Fibroblast of skin of left biceps (primary cell): ENCODE measurements at places on chromosomes 3 and 15.
A peak's percentile ranks its signal among the peaks of the same experiment; 100 is the strongest.

- DNase-seq, result no peak
These were observed 104.3 kb downstream of the OXNAD1 start for GRCh38 chr3:16369276-16369675.

GRCh38 chr15:83064859-83065258 lies 2.2 kb downstream of the BTBD1 start:
- no peak for DNase-seq

GRCh38 chr3:111035902-111036301 lies 35.7 kb upstream of the NECTIN3 start:
- DNase-seq, result no peak

DNA sequence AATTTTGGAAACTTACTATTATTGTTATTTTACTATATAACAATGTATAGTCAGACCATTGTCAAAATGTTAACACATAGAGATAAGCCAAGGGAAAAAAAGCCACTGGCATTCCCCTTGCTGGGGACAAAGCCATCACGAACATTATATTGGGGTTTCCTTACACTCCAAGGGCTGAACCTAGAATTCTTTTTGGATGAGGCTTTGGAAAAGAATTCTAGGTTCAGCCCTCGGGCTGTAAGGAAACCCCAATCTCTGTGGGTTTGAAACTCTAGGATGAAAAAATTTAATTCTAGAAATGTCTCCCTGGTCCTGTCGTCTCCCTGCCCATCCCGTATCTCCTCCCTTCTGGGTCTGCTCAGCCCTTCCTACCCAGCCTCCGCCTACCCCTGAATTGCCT lies 67.0 kb upstream of the SMAD6 start:
- no peak for DNase-seq

DNA sequence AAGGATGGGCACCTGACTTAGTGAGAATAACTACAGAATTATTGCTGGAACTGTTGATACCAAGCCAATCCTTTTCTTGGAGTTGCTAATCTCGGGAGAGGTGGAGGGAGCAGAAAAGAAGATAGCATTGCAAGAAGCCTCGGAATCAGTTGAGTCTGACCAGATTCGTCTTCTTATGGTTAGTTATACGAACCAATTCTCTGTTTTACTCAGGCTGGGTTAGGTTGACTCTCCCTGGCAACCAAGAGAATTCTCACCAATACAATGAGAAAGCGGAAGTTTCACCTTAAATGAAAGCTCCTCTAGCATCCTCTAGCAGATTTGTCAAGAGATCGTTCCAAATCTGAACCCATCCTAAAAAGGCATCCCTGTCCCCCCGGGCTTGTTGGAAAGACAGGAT lies 43.5 kb upstream of the UBE2E1 start:
- DNase-seq, result no peak

DNA sequence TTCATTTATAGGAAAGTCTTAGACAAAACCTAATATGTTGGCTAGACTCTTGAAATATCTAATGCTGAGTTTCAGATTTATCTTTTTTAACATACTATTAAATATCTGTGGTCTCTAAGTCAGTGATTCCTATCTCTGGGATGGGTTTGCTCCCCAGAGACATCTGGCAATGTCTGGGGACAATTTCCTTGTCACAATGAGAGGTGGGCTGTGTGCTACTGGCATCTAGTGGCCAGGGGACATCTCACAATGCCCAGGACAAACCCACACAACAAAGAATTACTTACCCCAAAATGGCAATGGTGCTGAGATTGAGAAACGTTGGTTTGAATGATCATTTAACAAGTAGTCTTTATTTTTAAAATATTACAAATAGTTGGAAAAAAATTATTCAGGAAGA lies 602.1 kb downstream of the MAGI1 start:
- no peak for DNase-seq

DNA sequence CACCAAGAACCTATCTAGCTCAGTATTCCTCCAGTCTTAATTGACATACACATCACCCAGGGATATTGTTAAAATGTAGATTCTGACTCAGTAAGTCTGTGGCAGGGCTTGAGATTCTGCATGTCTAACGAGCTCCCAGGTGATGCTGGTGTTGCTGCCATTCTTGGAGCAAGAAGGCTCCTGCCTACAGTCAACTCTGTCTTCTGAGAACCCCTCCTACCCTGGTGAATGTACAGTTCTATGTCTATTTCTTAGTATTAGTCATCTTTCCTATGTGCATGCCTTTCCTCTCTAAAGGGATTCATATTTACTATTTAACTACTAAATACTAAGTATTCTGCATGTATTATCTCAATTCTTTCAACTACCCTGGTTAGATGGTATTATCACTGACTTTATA lies 268.7 kb downstream of the EDEM1 start:
- DNase-seq, result no peak

DNA sequence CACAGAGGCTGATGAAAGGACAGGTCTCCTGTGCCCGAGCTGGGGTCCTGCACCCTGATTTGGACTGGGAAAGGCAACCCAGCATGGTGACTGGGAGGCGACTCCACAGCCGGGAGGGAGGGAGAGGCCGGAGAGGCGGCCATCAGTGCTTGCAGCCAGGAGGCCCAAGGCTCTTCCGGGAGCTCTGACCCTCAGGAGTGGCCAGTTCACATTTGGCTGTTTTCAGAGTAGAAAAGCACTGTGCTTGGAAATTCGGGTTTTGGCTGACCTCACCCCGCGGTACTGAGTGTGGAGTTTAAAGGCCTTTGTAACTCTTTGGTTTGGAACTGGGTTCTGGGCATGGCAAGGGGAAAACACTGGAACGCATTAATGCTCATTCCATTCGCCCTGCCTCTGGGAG lies 31.9 kb downstream of the SMAD6 start:
- DNase-seq, result no peak

- DNase-seq, result no peak
These were observed 471.5 kb upstream of the AGTR1 start for GRCh38 chr3:148226246-148226645.

DNA sequence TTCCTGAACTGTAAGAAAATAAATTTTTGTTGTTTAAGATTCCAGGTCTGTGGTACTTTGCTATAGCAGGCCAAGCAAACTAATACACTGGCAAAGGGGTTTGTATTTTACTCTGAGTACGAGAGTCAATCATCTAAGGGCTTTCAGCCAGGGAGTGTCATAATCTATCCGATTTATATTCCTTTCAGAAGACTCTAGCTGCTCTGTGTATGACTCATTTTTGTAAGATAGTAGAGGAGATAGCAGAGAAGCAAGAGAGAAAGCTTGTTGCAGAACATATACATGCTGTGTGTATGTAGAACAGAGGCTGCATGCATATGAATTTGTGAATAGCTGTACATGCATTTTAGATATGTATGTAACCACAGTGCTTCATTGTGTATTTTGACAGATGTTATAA lies 577.9 kb upstream of the EPHA6 start:
- DNase-seq, result no peak

- no peak for DNase-seq
These were observed 30.8 kb upstream of the EOMES start for GRCh38 chr3:27752926-27753325.

DNA sequence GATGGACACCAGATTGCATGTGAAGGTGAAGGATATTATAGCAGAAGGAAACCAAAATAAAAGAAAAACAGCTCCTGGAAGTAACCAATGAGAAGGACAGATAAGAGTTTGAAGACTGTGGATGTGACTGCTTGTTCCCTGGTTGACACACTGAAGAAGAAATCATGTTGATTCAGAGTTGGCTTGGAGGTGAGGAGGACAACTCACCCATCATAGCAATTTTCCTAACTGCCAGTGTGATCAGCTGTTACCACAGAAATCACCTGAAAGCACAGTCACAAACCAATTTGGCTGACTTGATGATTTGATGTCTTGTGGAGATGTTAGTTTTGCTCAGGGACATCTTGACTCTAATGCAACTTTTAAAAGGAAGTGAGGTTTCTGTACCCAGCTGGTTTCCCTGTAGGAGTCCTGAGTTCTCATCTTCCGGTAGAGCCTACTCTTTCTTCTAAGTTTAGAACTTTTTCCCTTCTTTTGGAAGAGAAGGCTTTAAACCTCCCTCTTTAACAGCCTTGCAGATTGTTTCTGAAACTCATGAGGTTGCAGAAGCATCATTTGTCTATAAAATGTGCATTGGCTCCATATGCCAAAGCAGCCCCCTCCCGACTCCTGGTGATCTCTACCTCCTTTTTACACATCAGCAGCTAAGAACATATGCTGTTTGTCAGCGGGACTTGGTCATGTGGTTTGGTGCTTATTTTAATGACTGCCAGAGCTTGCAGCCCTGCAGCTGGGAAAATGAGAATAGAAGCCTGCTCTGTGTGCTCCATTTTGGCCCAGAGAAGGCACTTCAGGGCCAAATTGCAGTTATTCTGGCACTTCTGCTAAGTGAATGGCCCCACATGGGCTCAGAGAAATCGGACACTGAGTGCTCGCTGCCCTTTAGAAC lies 10.3 kb downstream of the ATG7 start:
- no peak for DNase-seq

- DNase-seq, result no peak
These were observed 21.0 kb upstream of the ALDH1A2 start for GRCh38 chr15:58086491-58086890.

DNA sequence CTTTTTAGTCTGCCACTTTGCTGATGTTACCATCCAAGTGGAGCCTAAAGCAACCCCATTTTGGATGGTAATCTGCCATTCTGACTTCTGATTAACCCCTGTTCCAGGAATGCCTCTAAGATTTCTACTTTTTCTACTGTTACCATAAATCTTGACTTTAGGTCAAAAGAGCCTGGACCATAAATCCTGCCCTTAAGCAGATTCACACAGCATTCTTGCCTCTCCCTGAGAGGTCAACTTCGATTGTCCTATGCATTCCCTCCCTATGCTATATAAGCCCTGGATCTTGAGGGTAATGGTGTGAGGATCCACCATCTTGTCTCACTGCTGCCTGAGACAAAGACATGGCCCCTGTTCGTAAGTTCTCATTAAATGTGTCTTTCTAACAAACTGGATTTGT lies 177.3 kb downstream of the GABRB3 start:
- no peak for DNase-seq

- DNase-seq, result peak; percentile 98
These were observed 166.1 kb downstream of the SSR3 start for GRCh38 chr3:156388497-156389448.

- DNase-seq, result no peak
These were observed 15.7 kb downstream of the AQR start for GRCh38 chr15:34953851-34954250.

DNA sequence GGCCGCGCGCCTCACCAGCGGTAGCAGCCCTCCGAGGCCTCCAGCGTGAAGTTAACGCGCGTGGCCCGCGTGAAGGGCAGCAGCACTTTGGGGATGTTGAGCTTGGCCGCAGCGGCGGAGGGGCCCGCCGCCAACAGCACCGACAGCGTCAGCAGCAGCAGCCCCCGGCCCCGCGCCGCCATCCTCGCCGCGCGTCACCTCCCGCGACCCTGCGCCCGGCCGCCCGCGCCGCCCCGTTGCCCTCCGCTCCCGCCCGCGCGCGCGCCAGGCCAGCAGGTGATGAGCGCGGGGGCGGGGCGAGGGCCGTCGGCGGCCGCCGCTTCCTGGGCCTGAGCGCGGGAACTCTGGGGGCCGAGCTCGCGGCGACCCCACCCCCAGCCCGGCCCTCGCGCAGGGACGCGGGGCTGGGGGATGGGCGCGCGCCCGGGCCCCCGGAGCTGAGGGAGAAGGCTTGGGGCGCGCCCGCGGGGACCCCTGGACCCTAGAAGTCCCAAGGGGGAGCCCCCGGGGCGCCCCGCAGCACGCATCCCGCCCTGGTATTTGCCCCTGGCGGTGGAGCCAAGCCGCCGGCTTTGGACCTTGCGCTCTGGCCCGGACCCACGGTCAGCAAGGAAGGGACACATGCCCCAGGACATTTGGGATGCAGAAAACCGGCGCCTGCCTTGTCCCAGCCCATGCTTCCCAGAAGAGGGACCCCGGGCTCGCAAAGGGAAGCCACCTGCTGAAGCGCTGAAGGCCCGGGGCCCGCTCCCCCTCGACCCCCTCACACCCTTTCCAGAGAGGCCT lies at the start of gene NUP210:
Gene NUP210, minus strand, starts transcription at position 278 of the 786 bp plus-strand sequence. Its CDS starts 96 bp downstream, at position 182.
- DNase-seq, result no peak

GRCh38 chr3:19596408-19596807 lies 337.6 kb downstream of the EFHB start:
- DNase-seq, result no peak

DNA sequence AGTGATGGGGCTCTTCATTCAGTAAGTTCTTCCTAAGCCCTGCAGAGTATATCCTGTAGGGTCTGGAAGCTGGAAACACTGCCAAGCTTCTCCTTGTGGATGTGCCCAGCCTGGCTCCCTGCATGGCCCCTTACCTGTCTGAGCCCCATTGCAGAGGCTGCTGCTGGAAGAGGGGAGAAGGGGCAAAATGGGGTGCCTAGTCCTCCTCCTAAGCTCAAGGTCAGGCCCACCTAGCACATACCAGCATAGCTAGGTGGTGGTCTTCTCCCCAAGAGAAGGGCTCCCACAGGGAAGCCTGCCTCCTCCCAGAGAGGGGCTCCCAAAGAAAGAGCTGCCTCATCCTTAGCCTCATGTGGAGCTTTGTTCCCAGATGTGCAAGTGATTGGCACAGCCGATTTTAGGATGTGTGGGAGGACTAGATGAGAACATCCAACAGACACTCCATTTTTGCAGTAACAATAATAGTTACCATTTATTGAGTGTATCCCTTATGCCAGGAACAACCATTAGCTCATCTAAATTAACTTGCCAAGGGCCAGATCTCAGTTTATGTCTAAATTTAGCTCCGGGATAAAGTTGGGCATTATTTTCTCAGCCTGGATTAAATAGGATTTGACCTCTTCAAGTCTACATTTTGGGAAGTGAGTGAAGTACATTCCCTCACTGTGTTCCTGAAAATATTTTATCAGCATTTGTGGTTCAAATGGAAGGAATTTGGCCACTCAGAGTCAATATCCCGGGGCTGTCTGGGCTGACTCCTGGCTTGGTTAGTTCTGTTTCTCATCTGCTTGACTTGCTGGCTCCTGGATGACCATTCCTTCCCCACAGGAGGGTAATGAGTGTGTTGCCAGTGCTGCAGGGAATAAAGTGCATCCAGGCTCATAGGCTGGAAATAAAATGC lies 291.1 kb upstream of the ROPN1 start:
- no peak for DNase-seq

GRCh38 chr3:86887876-86888275 lies 103.1 kb downstream of the VGLL3 start:
- DNase-seq, result no peak

DNA sequence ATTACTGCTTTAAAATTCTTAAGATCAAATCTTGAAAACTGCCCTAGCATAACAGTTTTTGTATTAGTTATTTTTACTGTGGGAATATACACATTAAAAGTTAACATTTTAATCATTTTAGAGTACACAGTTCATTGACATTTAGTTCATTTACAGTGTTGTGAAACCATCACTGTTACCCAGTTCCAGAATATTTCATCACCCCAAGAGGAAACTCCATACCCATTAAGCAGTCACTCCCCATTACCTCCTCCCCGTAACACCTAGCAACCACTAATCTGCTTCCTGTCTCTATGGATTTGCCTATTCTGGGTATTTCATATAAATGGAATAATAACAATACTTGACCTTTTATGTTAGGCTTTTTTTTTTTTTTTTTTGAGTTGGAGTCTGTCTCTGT lies 164.1 kb upstream of the LRRFIP2 start:
- DNase-seq, result no peak

- no peak for DNase-seq
These were observed 267.3 kb downstream of the UACA start for GRCh38 chr15:70495991-70496599.

GRCh38 chr3:184559336-184559735 lies 2.2 kb upstream of the EPHB3 start:
- no peak for DNase-seq

GRCh38 chr3:171825222-171825828 lies 15.0 kb upstream of the PLD1 start:
- no peak for DNase-seq

GRCh38 chr3:128329491-128330213 lies 137.0 kb downstream of the DNAJB8 start:
- DNase-seq, result no peak
